ENCODE measurements at places on chromosomes 1 and 21.
A peak's percentile ranks its signal among the peaks of the same experiment; 100 is the strongest.

- no peak for DNase-seq
Observed at GRCh38 chr1:96771847-96772246, 50.3 kb downstream of the PTBP2 start.

DNA sequence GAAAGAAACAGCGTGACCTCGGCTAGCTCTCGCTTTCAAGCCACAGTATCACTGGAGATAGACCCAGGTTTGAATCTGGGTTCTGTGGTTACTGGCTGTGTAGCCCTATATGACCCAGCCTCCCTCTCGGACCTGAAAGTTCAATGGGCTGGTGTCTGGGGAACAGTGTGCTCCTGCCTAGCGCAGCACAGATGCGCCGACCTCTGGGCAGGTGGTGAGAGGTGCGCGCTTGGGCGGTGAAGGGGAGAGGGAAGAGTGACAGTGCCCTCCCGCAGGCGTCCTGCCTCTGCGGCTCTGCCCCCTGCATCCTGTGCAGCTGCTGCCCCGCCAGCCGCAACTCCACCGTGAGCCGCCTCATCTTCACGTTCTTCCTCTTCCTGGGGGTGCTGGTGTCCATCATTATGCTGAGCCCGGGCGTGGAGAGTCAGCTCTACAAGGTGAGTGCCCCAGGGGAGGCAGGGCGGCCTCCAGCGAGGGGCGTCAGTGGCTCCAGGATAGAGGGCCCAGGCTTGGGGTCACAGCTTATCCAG is 10.5 kb downstream of the SERINC2 start:
- DNase-seq, result no peak

DNA sequence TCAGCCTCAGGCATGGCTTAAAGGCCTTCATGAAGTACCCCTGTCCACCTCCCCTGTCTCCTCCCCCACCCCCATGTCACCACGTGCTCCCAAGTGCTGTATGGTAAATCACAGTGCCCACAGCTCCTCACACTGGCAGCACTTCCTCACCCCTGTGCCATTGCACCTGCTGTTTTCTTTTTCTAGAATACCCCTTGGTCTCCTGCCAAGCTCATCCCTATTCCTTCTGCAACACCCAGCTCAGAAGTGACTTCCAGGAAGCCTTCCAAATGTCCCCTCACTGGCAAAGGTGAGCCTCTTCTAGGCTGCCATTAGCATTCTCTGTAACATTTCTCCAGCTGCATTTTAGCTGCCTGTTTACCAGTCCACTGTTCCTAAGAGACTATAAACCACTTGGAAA is 9.4 kb downstream of the AKNAD1 start:
- no peak for DNase-seq

DNA sequence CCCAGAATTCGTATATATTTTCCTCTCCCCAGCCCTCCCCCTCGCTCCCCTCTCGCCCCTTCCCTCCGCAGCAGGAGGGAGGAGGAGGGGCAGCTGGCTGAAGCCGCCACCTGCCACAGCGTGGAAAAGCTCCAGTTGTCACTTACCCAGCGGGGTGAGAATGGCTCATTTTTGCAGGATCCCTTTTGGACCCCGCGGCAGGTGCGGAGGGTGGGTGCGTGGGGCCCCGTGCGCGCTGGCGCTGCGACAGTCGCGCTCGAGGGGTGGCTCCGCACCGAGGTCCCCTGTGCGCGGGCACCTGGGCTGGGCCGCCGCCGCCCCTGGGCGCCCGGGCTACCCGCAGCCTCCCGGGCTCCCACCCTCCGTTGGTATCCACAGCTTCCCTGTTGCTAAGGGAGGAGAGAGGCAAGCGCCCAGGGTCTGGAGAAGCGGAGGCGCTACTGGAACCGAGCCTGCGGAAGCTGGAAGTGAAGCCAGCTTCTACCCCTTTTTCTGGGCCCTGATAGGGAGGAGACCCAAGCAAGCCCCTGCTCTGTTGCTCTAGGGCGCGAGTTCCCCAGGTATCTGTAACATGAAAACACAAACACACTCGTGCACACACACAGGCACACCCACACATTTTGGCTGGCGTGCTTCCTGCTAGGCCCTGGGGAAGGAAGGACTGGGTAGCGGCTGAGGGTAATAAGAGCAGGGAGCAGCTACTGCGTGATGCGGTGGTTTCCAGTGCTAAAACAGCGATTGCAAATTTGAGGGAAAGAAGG is at the start of gene ERICH3:
TSS of gene ERICH3 (minus strand) at position 442 of the 761 bp plus-strand sequence. CDS start at position 169, 273 bp downstream.
- no peak for DNase-seq

DNA sequence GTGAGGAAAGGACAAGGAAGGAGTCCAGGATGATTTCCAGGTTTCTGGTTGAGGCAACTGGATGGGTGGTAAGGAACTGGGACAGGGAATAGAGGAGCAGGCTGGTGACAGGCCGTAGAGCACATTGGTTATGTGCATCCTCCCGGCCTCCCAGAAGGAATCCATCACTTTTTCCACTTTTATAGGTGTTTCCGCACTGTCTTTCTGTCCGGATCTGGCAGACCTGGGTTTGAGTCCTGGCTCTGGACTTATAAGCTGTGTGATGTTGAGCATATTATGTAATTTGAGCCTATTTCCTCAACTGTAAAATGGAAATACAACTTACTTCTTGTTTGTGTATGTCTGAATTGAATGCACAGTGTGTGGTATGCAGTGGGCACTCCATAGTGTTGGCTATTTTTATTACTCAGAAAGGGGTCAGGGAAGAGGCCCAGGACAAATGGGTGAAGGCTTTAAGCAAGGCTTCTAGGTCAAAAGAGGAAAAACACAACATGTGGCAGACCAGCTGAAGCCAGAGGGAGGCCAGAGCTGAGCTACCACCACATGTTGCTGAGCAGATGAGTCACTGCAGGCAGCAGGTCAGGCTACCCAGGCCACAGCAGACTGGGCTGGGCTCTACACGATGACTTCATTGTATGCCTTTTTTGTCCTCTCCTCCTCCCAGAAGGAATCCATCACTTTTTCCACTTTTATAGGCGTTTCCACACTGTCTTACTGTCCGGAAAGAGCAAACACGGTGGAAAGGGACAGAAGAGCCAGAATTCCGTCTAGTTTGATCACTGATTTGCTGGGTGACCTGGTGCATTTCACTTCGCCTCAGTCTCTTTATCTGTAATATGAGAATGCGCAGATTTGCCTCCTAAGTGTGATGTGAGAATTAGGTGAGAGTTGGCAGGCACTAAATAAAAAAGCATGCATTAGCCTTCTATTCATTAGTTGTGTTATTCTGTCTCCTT is 791 bp upstream of the MAST2 start:
- DNase-seq, result no peak

DNA sequence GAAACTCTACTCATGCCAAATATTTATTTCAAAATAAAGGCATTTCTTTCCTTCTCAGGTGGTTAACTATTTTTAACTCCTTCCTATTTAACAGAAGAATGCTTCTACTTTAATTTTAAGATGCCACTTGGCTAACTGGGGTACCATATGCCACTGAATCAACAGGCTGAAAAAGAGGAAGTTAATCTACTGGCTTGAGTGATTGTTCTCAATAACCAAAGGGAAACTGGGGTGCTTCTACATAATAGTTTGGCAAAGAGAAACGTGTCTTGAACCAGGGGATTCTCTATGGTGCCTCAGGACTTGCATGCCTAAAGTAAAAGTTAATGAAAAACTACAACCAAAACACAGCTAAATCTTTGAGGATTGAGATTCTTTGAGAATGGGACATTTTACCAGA is 142.6 kb downstream of the DENND1B start:
- DNase-seq, result no peak

DNA sequence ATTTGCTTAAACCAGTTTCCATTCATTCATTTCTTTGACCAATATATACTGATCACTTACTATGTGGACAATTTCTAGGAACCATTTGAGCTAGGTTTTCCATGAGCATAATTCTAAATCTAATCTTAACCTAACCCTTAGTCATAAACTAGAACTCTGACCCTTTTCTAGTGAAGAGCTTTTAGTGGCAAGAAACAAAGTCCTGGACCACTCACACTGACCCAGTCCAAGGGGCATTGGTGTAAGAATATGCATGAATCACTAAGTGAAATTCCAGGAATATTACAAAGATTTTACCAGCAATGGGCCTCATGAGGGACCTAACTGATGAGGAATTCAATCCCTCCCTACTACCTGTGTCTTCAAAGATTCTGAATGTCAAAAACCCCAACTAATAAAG is 40.6 kb upstream of the SLC2A1 start:
- no peak for DNase-seq

DNA sequence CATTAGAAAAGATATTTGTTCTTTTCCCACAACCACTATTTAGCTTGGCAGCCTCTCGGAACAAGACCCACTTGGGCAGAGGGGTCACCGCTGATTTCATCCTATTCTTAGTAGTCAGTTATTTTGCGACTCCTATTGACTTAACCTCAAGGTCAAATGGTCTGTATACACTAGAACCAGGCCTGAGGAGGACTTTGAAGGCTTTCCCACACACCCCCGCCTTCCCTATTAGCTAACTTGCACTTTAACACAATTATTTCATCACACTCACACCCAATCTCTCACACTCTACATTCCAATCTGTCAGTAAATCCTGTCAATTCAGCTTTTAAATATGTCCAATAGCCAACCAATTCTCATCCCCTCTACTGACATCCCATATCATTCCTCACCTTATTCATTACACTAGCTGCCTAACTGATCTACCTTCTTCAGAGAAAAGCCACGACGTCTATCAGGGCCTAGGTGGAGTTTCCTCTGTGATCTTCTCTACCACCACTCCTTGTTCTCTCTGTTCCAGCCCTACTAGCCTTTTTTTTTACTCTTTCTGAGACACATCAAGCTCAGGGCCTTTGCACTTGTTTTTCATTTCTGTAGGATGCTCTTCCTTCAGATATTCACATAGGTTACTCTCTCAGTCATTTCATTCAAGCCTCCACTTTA is 1.0 kb upstream of the NIBAN1 start:
- DNase-seq, result no peak

GRCh38 chr1:225426395-225427234 is 1.2 kb downstream of the LBR start:
- peak; percentile 61 for DNase-seq

GRCh38 chr1:226255380-226255779 is 31.9 kb downstream of the MIXL1 start:
- no peak for DNase-seq

- DNase-seq, result no peak
Observed at GRCh38 chr1:44842486-44842861, 579 bp downstream of the PTCH2 start.

DNA sequence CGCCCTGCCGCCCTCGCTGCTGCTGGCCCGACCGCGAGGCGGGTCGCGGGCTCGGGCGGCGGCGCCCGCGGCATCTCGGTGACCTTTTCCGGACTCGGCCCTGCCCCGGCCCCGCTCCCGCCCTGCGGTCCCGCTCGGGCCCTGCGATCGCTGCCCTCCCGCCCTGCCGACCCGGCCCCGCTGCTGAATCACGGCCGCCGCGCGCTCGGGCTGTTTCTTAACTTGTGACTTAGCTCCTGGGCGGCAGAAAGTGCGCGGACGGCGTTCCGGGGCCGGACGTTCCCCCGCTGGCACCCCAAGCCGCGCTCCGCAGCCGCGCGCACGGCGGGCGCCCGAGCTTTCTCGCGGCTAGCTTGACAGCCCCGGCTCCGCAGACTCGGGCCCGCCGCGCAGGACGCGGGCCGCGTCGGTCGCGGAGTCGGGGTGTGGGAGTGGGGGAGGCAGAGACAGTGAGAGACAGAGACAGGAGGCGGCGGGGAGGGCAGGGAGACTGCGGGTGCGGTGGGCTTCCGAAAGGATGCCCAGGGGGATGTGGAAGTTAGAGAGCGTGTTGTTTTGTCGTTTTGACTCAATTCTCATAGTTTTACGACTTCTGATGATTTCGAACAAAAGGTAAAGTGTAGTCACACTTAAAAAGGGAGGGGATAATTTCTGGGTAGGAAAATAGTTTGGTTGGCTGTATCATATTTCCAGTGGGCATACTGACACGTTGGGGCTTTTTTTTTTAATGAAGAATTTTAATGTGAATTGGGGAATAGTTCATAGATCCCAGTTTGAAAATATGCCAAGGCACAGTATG is 49.8 kb downstream of the PRDM2 start:
- DNase-seq, result no peak

GRCh38 chr1:11967028-11967547 is 13.2 kb upstream of the MFN2 start:
- no peak for DNase-seq

DNA sequence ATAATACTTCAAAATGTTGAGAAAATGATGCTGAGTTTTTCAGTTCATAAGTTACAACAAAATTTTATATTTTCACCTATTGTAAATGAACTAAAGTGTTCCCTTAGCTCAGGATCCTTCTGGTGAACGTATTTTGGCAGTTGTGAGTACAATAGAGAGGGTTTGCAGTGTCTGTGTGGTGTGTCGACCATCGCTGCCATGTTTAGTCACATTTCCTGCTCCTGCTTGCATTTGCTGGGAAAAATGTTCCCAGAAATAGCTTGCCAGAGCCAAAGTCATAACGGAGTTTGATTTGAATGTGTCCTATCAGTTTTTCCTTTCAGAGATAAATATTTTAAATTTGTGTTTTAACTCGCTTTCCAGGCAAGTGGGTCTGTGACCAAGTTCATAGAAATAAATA is 117.1 kb upstream of the COL6A1 start:
- DNase-seq, result no peak

DNA sequence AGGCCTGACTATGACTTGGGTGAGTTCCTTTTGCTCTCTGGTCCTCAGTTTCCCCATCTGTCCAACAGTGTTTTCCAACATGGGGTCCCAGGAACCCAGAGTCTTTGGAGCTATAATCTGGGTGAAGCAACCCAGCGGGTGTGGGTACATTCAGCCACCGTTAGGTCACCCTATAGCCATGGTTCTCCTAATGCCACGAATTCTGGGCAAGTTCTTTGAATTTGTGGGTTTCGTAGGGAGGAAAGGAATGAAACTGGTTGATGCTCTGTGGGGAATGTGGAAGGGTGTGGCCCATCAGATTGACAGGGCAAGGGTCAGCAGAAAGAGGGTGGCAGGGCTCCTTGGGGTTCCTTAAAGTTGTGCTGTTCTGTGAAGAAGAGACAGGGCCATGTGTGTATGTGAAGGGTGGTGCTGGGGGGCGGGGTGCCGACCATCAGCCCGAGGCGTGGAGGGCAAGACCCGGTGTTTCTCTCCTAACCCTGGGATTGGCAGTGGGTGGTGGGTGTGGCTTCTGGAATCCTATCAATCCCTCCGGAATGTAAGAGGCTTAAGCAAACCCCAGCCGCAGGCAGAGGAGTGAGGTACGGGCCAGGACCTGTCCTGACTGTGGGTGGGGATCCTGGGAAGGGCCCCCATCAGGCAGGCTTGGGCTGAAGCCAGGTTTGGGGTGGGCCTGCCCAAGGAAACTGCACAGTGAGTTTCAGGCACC is 35.5 kb upstream of the ZNF362 start:
- DNase-seq, result no peak

DNA sequence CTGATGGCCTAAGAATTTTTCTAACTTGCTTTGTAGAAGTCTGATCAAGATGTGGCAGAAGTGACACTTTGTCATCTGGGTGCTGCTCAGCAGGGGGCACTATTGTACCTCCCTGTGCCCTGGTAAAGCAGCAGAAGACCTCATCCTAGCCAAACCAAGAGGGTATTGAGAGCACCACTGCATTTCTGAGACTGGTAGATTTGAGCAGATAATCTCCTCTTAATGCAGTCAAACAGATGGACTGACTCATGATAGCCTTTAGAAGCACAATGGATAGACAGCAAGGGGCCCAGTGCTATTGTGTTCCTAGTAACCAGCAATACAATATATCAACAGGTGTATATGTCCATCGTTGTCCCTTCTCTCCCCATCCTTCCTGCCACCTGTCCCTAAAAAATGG is 5.7 kb downstream of the TPM3 start:
- peak; percentile 67 for DNase-seq
